ENCODE measurements at places on chromosomes 5 and 9.

DNA sequence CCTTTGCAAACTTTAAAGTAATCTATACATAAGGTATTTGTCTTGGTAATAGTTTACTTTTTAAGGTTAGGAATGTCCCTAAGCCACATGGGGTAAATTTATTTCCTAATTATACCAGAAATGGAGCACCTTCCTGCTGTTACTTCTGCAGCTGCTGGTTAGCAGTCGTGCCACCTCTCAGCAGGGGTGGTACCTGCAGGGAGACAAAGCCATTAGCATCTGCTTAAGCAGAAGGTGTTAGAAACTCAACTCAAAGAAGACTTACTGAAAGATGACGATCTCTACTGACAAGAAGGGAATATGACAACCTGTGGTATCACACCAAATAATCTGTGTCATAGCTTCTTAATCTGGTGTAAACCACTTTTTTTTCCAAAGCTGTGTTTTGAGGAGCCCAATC lies 173.7 kb downstream of the BRINP1 start:
- DNase-seq = no peak

DNA sequence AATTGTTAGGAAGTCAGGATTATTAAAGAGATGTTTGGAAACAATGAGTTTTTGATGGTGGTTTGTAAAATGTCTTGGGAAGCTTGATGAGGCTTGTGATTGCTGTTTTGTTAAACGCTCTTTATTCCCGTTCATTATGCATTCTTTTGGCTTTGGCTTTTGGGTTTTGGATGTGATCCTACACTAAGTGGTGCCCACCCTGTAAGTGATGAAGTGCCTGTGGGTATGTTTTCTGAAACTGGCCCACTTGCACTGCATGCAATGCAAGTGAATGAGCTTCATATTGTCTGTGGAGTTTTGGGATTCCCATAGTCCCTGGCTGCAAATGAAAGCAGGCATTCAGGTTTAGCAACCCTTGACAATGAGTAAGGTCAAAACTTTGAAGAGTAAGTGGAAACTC lies 1035.5 kb upstream of the WWC1 start:
- DNase-seq = no peak

DNA sequence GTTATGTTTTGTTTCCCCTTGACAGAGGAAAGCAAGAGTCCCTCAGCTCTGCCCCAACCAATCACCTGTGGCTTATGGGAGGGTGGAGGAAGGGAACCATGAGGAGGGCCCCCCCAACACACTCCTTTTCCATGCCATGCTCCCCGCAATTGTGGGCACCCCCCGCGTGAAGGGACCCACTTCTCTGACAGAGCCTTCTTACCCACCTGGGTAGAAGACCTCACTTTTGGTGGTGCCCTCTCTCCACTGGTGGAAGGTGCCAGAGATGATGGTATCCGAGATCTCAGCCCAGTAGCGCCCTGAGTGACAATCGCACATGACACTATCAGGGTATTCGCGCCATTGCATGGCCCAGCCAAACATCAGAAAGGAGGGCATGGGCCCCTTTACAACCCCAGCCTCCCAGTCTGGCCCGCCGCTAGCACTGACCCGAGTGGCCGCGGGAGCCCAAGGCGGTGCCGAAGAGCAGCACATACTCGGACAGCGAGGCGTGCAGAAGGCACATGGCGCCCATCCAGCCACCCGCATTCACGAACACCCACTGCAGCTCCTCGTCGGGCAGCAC lies 714 bp downstream of the SIGMAR1 start:
- no peak for DNase-seq

- no peak for DNase-seq
Observed at GRCh38 chr9:112325127-112325526, 8.3 kb downstream of the PTBP3 start.

DNA sequence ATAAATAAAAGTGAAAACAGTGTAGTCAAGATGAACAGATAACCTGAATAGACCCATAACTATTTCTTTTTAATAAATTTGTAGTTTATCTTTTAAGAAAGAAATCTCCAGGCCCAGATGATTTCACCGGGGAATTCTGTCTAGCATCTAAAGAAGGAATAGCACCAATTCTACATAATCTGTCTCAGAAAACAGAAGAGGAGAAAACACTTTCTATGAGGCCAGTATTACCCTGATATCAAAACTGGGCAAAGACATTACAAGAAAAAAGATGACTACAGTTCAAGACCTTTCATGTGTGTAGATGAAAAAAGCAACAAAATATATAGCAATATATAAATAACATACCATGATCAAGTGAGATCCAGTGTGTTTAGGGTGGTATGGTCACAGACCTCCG lies 31.4 kb downstream of the TTC23L start:
- no peak for DNase-seq

- DNase-seq = no peak
Observed at GRCh38 chr9:127283917-127284497, 19.4 kb downstream of the GARNL3 start.

DNA sequence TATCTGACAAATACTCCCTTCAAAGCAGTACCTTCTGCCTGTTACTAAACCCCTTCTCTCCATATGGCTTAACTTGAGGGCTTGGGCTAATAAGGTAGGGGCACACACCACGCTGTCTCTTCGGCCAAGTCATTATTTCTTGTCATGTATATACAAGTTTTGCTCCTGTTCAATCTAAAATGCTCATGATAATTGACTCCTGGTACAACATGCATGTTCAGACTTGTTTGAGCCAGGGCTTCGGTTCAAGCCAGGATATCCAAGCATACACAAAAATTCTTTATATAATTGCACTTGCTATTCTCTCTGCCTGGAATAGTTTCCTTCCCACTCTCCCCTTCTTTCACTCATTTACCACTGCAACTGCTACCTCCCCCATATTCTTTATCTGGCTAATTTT lies 756.0 kb upstream of the C9orf72 start:
- no peak for DNase-seq

Measured in posterior vena cava (tissue), 2 donors.